ENCODE measurements at places on chromosomes 6 and 20.
A peak's percentile ranks its signal among the peaks of the same experiment; 100 is the strongest.

- no peak for DNase-seq
Observed at GRCh38 chr6:21616005-21616404, 22.5 kb downstream of the SOX4 start.

- no peak for DNase-seq
Observed at GRCh38 chr6:117399126-117399525, 26.6 kb downstream of the ROS1 start.

DNA sequence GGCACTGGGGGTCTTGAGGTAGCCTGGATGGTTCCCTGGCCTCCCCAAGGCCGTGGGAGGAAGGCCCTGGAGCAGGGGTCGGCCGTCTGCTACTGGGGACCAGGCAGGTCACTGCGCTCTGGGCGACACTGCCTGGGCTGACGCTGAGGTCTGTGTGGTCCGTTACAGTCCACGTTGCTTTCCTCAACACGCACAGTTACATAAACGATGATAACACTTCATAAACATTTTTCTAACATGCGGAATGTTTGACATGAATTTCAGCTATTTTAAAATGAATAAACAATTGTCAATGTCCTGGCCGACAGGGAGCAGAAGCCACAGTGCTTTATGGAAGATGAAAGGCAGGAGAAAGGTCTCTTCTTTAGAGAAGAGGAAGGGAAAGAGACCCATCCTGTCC is 10.2 kb upstream of the RBBP8NL start:
- DNase-seq: no peak

DNA sequence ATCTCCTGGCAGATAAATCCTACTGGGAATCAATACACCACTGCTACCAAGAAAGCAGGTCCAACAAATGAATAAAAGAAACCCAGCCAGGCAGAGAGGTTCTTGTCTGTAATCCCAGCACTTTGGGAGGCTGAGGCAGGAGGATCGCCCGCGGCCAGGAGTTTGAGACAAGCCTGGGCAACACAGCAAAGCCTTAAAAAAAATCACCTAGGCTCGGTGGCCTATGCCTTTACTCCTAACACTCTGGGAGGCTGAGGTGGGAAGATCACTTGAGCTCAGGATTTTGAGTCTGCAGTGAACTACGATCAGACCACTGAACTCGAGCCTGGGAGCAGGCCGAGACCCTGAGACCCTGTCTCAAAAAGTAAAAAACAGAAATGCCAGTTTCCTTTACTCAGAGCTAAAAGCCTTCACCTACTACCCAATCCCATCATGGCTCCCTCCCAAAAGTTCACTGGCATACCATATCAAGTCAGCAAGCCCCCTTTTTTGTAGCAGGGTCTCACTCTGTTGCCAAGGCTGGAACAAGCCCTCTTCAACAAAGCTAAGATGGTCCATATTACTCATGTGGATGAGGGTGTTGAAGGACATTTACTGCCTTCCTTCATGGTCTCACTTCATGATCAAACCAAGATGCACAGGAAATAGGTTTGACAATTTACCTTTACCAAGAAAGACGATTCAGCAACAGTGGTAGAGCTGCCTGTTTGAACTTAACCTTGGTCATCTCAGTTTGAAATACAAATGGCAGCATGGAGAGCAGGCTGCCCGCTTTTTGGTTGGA is 5.3 kb downstream of the SNX5 start:
- DNase-seq: no peak

GRCh38 chr20:50701041-50701963 is 10.0 kb upstream of the RIPOR3 start:
- DNase-seq: no peak

DNA sequence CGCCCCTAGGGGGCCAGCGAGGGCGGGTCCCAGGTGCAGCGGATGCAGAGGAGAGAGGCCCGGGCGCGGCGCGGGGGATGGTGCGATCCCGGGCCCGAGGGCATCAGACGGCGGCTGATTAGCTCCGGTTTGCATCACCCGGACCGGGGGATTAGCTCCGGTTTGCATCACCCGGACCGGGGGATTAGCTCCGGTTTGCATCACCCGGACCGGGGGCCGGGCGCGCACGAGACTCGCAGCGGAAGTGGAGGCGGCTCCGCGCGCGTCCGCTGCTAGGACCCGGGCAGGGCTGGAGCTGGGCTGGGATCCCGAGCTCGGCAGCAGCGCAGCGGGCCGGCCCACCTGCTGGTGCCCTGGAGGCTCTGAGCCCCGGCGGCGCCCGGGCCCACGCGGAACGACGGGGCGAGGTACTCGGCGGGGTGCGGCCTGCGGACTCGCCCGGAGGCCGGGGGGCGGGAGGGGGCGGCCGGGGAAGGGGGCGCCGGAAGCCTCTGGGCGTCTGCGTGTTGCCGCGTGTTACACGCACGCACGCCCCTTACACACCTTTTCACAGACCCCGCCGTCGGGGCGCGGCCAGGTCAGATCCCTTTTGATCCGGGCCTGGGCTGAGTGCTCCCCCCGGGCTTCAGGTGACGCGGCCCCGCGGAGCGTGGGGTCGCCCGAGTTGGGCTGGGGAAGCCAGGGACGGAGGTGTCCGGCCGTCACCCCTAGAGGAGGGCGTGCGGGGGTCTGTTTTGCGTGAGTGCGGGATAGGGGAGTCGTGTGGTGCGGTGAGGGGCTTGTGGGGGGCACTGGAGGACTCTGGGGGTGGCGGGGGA is 412 bp downstream of the TRIB3 start:
- DNase-seq: peak; percentile 67

- DNase-seq: no peak
Observed at GRCh38 chr6:63581355-63582013, 9.2 kb downstream of the LOC128125822 start.

- DNase-seq: no peak
Observed at GRCh38 chr6:156634048-156634447, 143.1 kb upstream of the ARID1B start.

- DNase-seq: peak; percentile 21
Observed at GRCh38 chr6:3813150-3813780, 35.9 kb upstream of the FAM50B start.

DNA sequence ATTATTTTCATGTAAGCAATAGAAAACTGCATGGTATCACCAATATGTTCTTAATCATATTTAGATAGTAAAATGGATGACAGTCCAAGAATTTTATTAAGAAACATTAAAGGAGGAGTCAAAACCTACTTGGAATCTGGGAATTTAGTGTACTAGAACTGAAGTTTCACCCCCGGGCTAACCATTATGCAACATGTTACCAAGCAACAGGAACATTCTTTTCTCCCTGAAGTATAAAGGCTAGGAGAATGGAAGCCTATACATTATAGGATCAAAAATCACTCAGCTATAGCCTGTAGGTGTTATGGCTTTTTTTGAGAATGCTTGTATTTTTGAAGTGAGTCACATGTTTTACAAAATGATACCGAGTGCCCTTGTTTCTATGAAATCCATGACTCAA is 538.3 kb downstream of the GRIK2 start:
- DNase-seq: no peak

- no peak for DNase-seq
Observed at GRCh38 chr6:112241820-112242429, 12.4 kb downstream of the LAMA4 start.

GRCh38 chr6:164882236-164882635 is 427.2 kb downstream of the C6orf118 start:
- DNase-seq: no peak
